ENCODE measurements at places on chromosomes 16 and 17.
A peak's percentile ranks its signal among the peaks of the same experiment; 100 is the strongest.

DNA sequence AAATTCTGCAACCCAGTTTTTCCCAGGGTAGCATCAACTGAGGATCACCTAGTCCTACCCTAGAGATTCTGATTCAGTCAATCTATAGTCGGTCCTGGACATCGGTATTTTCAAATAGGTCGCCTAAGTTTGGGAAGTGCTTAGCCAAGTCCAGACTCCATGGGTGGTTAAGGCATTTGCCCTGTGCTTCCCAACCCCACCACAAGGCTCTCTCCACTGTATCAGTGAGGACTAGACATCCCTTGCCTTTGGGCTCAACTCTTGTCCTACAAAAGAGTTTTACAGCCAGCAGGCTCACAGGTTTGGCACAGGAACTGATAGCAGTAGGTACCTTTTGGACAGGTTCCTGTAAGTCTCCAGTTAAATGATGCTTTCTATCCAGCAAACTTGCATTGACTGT is 13.8 kb downstream of the HYDIN start:
- DNase-seq: no peak

GRCh38 chr17:11404431-11405276 is 163.6 kb downstream of the SHISA6 start:
- no peak for DNase-seq

DNA sequence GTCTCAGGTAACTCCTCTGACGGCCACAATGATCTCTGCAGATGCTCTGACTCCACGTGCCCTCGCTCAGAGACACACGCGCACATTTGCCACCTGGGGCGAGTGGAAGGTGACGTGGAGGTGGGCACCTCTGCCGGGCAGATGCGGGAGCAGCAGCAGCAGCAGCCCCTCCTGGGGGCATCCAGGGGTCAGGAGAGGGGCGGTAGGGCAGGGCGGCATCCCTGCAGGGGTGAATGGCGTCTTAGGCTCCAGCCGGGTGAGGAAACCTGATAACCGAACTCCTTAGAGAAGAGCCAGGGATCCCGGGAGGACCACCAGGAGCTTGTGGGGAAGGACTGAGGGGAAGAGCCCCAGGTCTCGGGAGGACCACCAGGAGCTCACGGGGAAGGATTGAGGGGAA is 34.6 kb upstream of the CDH15 start:
- DNase-seq: no peak

GRCh38 chr16:86534779-86535615 is 20.0 kb downstream of the MTHFSD start:
- DNase-seq: no peak

GRCh38 chr17:71315568-71315967 is 805.3 kb upstream of the SOX9 start:
- DNase-seq: no peak

DNA sequence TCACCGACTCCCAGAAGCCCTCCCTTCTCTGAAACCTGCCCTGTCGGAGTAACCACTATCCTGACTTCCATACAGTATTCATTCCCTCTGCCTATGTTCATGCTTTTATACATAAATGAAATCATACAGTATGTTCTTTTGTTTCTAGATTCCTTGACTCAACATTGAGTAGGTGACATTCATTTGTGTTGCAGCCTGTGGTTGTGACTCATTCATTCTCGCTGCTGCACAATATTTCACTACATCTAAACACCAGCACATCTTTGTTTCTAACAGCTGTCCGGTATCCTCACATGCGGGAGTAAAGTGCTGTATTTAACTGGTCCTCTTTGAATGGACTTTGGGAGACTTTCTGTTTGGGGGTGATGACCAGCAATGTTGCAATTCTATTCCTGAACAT is 135.0 kb upstream of the FOXF1 start:
- peak; percentile 75 for DNase-seq

DNA sequence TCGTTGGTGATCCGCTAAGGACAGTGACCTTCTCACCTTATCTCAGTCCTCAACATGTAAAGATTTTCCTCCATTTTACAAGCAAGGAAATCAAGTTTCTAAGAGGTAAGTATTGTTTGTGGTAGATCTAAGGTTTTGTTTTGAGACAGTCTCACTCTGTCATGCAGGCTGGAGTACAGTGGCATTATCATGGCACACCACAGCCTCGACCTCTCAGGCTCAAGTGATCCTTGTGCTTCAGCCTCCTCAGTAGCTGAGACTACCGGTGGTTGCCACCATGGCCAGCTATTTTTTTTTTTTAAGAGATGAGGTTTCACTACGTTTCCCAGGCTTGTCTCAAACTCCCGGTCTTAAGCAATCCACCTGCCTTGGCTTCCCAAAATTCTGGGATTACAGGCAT is 34.9 kb downstream of the PRKCA start:
- no peak for DNase-seq
